ENCODE measurements at places on chromosomes 16 and 17.

DNA sequence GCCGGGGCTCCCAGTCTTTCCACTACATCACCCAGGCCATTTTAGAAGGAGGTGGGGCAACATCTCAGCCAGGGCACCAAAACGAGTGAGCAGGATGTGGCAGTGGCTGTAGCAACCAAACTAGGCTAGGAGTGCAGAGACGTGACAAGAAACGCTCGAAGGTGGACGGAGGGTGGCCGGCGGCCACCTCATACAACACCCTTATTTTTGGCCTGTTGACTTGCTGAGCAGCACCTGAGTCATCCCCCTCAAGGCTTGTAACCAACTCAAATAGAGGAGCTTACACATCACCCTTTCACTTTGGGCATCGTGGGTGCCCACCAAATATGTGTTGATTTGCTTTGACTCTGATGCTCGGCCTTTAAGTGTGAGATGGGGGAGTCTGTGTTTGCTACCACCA is 23.7 kb upstream of the SOX9 start:
- DNase-seq = no peak

DNA sequence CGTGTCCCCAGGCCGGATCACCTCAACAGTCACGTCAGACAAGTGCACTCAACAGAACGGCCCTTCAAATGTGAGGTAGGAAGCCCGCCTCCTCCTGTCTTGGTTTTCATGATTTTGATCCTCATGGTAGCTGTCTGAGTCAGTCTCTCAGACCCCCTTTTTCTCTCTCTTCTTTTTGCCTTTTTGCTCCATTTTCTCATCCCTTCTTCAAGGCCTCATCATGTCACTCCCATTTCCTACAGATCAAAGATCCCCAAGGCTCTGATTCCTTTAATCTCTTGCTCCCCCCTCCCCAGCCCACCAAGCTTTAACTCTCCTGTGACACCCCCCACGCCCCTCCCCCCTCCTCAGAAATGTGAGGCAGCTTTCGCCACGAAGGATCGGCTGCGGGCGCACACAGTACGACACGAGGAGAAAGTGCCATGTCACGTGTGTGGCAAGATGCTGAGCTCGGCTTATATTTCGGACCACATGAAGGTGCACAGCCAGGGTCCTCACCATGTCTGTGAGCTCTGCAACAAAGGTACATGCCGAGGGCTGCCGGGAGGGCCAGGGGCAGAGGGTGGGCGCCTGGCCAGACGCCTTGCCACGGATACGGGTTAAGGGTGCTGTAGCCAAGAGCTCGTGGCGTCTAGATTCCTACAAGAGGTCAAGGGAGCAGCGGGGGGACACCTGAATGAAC is 2.0 kb downstream of the MAZ start:
- DNase-seq = no peak

GRCh38 chr17:33944412-33944811 is 310.7 kb upstream of the CCL2 start:
- no peak for DNase-seq

DNA sequence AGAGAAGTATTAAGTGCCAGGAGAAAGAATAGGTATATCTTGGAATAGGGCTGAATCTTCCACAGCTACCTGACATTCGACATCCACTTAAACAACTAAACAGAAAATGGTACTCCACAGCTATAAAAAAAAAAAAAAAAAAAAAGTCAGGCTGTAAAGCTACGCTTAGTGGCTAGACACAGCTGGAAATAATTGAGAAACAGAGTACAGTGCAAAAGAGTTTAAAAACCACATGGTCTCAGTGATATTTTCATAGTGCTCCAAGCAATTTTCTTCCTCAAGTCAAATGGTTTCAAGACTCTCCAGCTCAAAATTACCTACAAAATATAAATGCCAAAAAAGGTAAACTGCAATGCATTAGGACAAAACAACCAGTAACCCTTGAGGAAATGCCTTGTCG is 607.1 kb downstream of the KCNJ2 start:
- DNase-seq = no peak

- DNase-seq = no peak
Observed at GRCh38 chr16:51624080-51624775, 473.2 kb upstream of the SALL1 start.

DNA sequence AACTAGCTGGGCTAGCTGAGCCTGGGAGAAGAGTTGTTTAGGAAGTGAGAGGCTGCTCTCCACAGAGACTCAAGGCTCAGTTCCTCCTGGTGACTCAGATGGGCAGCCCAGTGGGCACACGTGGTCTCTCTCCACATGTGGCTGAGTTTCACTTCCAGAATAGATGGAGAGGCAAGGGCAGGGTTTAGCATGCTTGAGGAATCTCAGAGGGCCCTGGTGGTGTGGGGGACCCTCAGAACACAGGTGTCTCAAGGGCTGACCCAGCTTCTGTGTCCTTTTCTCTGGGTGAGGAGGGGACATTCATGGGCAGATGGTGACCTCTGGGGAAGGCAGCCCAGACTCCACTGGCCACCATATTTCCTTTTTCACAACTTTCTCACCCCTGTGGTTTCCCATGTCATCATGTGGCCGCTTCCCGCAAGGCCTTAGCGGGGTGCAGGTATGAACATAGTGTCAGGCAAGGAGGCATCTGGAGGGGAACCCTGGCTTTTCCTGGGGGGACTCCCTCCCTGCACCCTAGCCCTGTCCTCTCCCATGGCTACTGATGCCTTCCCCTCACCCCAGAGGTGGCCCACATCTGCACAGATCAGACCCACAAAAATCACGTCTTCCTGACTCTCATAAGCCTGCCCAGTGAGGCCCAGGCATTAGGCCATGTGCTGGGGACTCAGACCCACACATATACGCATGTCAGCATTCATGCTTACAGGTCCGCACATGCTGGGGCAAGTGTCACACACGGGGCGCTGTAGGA is 3.3 kb downstream of the GRN start:
- DNase-seq = no peak

DNA sequence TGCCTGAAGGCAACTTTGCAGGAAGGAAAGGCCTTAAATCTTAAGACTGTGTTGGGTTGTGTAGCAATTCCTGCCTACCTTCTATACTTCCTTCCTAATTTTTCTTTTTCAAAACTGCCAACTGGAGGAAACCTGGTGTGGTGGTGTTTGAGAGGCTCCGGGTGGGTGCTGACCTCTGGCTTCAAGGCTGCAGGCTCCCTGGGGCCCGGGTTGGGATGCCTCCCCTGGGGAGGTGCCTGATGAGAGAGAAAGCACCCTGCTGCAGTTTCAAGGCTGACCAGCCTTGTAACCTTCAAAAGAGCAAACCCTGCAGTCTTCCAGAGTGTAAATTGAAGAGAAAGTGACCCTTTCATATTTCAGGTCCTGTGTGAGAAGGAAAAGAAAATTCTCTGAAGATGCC is 55.9 kb downstream of the MSI2 start:
- no peak for DNase-seq

DNA sequence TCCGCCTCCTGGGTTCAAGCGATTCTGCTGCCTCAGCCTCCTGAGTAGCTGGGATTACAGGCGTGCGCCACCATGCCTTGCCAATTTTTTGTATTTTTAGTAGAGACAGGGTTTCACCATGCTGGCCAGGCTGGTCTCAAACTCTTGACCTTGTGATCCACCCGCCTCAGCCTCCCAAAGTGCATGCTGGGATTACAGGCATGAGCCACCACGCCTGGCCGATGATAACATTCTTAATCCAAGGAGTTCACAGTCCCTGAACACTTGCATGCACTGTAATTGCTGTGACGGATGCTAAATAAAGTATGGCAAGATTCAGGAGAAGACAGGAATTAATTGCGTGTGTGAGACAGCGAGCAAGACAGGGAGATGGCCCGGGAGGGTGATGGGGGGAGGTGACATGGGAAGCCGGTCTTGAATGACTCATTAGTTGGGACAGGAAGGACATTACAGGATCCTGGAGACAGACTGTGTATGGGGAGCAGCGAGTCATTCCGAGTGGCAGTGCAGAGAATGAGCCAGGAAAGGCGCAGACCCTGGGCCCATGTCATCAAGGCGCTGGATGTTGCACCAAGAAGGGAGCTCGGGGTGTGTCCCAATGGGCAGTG is 6.7 kb downstream of the ABCA3 start:
- no peak for DNase-seq

DNA sequence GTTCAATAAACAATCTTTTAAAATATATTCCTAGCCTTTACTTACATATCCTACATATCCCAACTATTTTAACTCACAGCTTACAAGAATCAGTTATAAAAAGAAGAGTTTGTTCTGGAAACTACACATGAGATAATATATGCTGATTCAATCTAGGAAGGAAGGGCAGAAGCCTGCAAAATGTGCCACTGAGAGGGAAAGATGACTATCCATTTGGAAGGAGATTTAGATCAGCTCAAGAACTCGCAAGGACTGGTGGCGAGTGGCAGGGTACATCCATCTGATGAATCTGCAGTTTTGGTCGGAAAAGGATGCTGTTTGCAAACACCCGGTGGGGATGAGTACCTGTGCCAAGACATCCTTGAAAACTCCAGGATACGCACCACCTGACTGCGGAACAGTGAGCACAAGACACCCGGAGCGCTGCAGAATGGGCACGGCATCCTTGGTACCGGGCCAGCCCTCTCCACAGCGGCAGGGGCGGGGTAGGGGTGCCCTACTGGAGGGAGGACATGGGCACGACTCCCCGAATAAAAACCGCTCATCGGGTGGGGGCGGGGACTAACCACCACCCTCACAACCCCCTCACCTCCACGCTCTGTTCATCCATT is 723 bp downstream of the TRIM37 start:
- peak; percentile 57 for DNase-seq

DNA sequence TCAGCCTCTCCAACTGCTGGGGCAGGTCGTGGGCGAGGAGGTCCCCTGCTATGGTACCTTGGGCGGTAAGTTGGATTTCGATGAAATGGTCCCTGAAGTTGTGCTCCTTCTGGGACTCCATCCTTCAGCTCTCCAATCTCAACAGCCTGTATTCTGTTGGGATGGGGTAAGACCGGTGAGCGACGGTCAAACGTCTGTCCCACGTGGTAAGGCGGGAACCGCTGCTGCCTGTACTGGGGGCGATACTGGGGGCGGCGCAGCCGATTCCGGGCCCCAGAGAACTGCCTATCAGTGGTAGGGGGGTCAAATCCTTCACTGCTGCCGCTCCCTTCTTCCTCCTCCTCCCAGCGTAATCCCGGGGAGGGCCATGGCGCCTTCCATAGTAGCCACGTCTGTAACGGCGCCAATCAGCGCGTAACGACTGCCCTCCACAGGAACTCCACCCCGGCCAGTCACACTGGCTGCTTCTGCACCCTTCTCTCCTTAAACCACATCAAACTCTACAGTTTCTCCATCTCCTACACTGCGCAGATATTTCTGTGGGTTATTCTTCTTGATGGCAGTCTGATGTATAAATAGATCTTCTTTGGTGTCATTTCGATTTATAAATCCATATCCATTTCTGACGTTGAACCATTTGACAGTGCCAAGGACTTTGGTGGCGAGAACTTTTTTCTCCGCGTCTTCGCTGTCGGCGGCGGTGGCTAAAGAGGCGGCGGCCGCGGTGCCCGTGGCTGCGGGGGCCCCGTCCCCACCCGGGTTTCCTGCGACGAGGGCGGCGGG is 41.1 kb downstream of the AHSP start:
- DNase-seq = no peak

- DNase-seq = no peak
Observed at GRCh38 chr16:11379420-11379819, 34.2 kb downstream of the RMI2 start.

DNA sequence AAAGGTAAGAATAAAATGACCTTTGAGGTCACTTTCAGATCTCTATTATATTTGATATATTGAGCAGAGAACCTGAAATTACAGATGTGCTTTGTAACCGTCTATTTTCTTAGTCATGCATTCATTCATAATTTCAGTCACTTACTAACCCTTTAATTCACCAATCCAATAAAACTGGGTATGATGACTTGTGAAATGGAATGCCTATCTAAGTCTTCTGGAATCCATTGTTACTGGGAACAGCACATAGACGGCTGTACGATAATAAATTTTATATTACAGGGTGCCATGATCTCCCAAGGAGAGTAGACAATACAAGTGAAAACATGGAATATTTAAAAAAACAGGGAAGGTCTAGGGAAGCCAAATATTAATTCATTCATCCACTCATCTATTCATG is 22.9 kb downstream of the CDH11 start:
- no peak for DNase-seq

Measured in activated gamma-delta T cell treated with anti-CD3 and anti-CD28 coated beads, Interleukin-2, amount 50 U/mL, for 16 hours (primary cell).